HTR-8/SVneo (cell line): ENCODE measurements at places on chromosomes 5 and 9.

DNA sequence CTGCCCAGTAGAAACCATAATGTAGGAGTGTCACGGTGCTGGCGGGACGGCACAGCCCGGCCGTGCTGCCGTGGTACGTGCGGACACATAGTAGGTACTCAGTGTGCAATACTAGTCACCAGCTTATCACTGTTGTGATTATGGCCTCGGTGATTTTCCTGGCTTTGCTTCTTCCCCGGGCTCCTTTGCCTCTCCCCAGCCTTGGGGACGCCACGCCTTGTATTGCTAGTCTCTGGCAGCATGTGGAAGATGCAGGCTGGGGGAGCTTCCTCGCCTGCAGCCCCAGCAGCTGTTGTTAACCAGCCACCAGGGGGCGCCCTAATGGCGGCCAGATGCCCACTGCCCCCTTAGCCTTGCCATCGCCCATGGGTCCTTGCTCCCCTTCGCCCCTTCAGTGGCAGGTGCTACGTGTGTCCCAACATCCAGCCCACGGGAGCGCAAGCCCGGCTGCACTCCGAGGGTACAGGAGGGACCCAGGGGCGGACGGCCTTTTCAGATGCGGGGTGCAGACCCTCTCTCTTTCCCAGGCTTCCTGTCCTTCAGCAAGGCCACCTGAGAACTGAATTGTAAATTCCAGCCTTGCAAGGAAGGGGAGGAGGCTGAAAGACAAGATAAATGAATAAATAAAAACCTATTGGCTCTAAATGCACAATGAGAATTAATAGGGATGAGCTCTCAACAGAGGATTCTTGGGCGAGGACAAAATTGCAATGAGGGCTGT lies 8.0 kb downstream of the NTNG2 start:
- DNase-seq, result peak; percentile 64

DNA sequence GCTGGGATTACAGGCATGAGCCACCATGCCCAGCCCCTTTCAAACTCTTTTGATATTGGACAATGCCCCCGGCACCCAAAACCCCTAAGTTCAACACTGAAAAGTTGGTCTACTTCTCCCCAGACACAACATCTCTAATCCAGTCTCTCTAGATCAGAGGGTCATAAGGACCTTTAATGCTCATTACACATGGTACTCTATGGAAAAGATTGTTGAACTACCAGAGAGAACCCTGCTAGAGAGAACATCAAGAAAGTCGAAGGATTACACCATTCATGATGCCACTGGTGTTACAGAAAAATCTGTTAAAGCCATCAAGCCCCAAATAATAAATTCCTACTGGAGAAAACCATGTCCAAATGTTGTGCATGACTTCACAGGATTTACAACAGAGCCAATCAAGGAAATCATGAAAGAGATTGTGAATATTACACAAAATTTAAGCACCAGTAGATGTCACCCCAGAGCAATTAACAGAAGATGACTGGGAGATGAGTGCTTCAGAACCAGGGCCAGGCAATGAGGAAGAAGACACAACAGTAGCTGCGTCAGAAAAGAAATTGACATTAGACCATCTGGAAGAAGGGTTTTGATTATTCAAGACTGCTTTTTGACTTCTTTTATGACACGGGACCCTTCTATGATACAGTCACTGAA lies 28.3 kb upstream of the NIPAL4 start:
- peak; percentile 39 for DNase-seq

GRCh38 chr5:133319905-133320520 lies 268.2 kb downstream of the HSPA4 start:
- DNase-seq, result peak; percentile 14

GRCh38 chr5:83265318-83265717 lies 188.0 kb downstream of the XRCC4 start:
- no peak for DNase-seq

DNA sequence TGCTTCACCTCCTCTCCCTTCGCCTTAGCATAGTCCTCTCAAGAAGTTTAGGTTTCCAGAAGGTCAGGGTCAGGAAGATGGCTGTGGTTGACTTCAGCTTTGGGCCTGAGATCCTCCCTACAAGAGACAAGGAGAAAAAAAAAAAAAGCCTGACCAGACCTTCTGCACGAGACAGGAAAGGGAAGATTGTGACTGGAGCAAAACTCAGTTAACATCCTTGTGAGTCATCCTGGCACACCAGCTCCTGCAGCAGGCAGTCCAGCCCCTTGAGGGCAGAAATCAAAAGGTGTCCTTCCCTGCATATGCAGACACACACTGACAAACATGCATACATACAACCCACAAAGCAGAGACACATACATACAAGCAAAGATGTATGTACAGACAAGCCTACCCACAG lies 18.0 kb upstream of the ENHO start:
- peak; percentile 41 for DNase-seq

DNA sequence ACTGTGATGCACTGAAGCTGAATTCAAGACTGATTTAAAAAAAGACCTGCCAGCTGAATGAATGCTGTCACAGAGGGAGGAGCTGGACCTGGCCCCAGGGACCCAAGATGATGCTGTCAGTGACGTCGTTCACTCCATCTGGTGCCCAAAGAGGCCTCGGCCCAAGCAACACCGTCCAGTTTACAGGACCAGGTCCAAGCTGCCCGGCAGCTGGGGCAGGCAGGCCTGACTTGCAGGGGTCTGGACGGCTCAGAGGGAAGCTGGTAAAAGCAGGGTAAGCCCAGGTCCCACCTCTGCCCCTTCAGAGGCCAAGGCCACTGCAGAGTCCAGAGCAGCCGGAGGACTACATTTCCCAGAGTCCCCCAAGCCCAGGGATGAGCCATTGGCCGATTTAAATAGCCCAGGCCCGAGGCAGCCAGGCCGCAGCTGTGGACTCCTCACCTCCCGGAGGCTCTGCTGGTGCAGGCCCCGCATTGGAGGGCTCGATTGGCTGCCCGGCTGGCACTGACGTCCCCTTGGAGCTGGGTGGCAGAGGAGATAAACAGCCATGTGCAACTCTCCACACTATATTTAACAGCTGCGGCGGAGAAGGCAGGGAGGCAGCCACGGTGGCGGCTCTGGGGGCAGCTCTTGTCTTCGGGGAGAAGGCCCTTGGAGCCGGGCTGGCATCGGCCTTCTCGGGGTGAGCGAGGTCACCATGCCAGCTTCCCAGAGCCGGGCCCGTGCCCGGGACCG lies at the start of gene PLPP7:
Gene PLPP7 (plus strand): TSS at position 423 of the 735 bp plus-strand sequence. CDS start 275 bp downstream, at position 698.
- DNase-seq, result no peak

GRCh38 chr5:171999877-172000276 lies 6.6 kb downstream of the FBXW11 start:
- no peak for DNase-seq

GRCh38 chr9:130331573-130331972 lies 66.0 kb downstream of the HMCN2 start:
- DNase-seq, result no peak

GRCh38 chr5:82991059-82991458 lies 86.1 kb downstream of the TMEM167A start:
- DNase-seq, result no peak

GRCh38 chr9:37097294-37097693 lies 23.1 kb upstream of the ZCCHC7 start:
- no peak for DNase-seq
